ENCODE measurements at places on chromosomes 7 and 10.

DNA sequence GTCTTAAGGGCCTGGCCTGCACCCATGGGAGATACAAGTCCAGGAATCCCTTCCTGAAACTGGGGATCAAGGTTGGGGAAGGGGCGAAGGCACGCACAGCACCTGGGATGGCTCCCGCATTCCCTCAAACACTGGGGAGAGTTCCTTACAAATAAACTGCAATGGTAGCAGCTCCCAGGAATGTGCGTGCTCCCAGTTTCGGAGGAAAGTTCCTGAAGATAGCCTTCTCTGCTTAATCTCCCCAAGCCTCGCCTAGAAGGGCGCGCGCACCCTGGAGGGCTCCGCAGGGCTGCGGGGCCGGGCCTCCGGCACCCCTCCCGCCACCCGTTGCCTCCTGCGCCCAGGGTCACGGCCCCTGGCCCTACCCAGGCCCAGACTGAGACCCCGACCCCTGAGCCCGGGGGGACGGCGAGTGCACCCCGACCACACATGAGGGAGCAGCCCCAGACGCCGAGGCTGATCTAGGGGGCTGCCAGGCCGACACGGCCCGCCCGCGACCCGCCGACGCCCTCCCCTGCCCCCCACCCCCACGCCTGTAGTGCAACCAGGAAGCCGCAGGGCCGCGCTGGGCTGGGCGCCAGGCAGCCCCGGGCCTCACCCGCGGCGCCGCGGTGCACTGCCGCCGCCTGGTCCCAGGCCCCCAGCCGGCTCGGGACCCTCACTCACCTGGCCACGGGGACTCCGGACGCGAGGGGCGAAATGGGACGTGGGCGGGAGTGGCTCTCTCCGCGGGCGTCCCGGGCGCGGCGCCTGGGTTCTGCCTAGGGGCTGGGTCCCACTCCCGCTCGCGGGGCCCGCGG lies 460 bp downstream of the ANXA11 start:
- no peak for DNase-seq

DNA sequence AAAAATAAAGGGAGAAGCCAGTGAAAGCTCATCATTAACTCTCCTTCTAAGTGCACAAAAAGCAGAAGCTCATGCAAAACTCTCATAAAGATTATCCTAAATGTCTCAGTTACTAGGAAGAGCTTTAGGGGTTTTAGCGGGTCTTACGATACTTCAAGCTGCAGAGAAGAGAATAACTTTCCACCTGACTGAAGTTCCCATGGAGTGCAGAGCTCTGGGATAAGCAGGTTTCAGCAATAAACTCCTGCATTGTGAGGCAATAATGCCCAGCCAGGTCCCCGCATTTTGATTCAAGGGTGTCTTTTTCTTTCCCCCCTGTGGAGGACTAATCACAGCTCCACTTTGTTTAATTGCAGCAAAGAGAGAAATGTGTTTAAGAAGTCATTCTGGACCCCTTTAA lies 241.9 kb upstream of the SP8 start:
- DNase-seq = no peak

DNA sequence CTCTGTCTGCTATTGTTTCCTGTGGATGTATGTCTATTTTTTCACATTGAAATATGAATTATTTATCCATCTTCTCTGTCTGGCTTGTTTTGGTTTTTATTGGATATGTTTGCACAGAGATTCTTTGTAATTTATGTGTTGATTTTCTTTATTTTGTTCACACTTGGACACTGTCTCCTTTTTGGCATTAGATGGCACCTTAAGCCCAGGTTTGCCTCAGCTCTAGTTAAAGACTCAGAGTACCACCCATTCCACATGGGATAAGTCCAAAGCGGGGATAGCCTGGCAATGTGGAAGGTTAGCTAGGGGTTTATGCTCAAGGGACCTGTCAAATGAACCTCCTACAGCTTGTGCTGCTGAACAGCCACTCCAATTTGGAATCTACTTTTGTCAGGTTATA lies 14.1 kb downstream of the FEZF1 start:
- DNase-seq = no peak

GRCh38 chr10:77825965-77826364 lies 100.6 kb downstream of the DLG5 start:
- DNase-seq = no peak

DNA sequence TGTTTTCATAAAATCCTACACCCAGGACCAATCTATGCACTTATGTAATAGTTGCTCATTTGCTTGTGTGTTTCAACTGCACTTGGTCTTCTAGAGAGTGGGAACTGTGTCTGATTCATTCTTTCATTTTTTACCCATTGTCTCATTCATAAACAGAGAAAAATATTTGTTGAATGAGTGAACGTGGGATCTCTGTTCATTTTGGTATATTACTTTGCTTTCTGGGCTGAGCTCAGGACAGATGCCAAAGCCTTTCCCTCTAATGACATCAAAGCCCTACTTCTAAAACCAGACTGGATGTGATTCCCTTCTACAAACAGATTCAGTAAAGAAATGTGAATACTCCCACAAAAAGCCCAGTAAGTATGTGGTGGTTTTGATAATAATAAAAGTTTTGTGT lies 145.2 kb downstream of the ST7 start:
- no peak for DNase-seq

All from stimulated activated CD8-positive, alpha-beta memory T cell treated with anti-CD3 and anti-CD28 coated beads, Interleukin-4, amount 100 ng/mL, for 48 hours (primary cell).